Calu3 (cell line): ENCODE measurements at places on chromosomes 1 and 21. TPM values are rescaled to one million over a fixed set of nuclear protein-coding genes. Genes with fewer than 3 reads are reported as not detected.

DNA sequence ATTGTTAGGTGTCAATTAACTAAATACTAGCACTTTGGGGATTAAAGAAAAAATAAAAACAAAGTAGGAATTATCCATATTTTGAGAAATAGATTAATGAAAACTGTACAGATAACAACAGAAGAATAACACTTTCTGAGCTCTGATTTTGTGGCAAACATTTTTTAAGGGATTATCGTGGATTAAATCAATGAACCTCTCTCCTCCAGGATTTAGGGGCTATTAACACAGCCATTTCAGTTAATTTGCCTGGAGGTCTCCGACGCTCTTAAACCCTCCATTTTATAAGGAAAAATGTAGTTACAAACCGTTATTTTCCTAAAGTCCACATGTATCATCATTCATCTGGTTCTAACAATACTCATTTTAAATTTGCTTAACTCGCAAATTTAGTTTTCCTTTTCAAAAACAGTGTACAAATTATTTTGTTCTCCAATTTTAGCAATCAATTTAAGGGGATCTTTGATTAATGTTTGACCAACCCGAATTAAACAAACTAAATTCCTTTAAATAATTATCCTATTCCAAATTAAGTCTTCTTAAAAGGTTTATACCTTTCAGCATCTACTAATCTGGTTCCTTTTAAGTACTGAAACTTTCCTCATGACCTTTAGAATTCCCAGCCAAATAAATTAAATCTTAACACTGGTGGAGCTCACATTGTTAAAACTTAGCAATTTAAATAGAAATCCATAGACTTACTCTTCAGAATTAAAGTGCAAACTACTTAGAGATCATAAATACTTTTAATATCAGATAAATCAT, 30.7 kb upstream of the RNF187 start:
- DNase-seq, result no peak

GRCh38 chr1:196527919-196528318, 80.3 kb downstream of the KCNT2 start:
- DNase-seq, result no peak

- no peak for DNase-seq
Observed at GRCh38 chr1:2906085-2906484, 104.6 kb upstream of the TTC34 start.

DNA sequence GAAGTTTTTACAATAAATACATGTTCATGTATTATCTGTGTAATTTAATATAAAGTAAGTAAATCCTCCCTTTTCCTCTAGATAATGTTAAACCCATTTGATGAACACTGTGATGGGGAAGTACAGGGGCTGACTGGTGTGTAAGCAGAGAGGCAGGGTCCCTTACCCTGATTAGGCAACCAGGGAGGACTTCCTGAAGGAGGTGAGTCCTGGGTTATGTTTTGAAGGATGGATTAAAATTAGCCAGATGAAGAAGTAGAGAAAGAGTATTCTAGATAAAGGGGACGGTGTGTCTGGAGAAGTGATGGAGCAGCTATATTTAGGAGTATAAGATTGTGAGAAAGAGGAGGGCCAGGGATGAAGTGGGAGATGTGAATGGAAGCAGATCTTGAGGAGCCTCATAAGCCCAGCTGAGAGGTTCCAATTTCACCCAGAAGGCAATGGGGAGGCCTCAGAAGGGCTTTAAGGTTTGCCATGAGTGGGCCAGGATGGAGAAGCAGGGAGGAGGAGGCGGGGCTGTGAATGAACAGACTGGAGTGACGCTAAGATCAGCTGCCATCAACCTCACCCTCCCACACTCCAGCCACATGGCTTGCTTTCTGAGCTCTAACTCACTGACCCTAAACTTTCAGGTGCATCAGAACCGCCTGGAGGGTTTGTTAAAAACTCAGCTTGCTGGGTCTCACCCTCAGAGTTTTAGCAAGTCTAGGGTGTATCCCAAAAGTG, 30.9 kb upstream of the ID3 start:
- DNase-seq, result no peak

BNIPL gene
- total RNA-seq, result 1.2 and 2.4 TPM in 2 replicates

SLC1A7 gene
- not detected in 2 replicates for total RNA-seq

EPHA2 gene
- total RNA-seq, result 130 and 161 TPM in 2 replicates

MTARC1 gene
- 18.9 and 21.3 TPM in 2 replicates for total RNA-seq
